ENCODE measurements at places on chromosomes 1 and 21. TPM values are rescaled to one million over a fixed set of nuclear protein-coding genes. Genes with fewer than 3 reads are reported as not detected.

The USP16 gene
- polyA plus RNA-seq = 41.6 TPM

The ANKRD34A gene
- 1.2 TPM for polyA plus RNA-seq

The PTAFR gene
- polyA plus RNA-seq = 2.5 TPM

The HOOK1 gene
- polyA plus RNA-seq = 2.1 TPM

The SLC45A3 gene
- polyA plus RNA-seq = 2.6 TPM

The MROH7 gene
- 5.0 TPM for polyA plus RNA-seq

The OLFML2B gene
- polyA plus RNA-seq = 149 TPM

The SYCP1 gene
- polyA plus RNA-seq = not detected

The CCDC17 gene
- polyA plus RNA-seq = 0.71 TPM

The IFNLR1 gene
- 0.15 TPM for polyA plus RNA-seq

The ACKR1 gene
- 2.0 TPM for polyA plus RNA-seq

The MIXL1 gene
- 0.39 TPM for polyA plus RNA-seq

The CYP4A11 gene
- not detected for polyA plus RNA-seq

The CD52 gene
- polyA plus RNA-seq = 1.1 TPM

The LIPI gene
- 0.24 TPM for polyA plus RNA-seq

The MAP1LC3C gene
- 10.2 TPM for polyA plus RNA-seq

The ALPL gene
- polyA plus RNA-seq = 2.1 TPM

The GSTM5 gene
- polyA plus RNA-seq = 22.0 TPM

The PDE9A gene
- 6.7 TPM for polyA plus RNA-seq

The C8B gene
- not detected for polyA plus RNA-seq

The PRKAA2 gene
- 29.9 TPM for polyA plus RNA-seq

The SPRR2E gene
- not detected for polyA plus RNA-seq

The OR2T33 gene
- not detected for polyA plus RNA-seq

The UBAP2L gene
- 96.8 TPM for polyA plus RNA-seq

The BGLAP gene
- 0.93 TPM for polyA plus RNA-seq

The NES gene
- 943 TPM for polyA plus RNA-seq

The CTH gene
- polyA plus RNA-seq = 2.0 TPM

The SMIM11 gene
- polyA plus RNA-seq = 3.8 TPM

The C1orf87 gene
- polyA plus RNA-seq = 0.69 TPM

The HIVEP3 gene
- polyA plus RNA-seq = 2.7 TPM

The TTLL7 gene
- 39.9 TPM for polyA plus RNA-seq

The UBE2U gene
- polyA plus RNA-seq = not detected

The CFAP107 gene
- 0.35 TPM for polyA plus RNA-seq

The TRABD2B gene
- 3.9 TPM for polyA plus RNA-seq

The SPATA21 gene
- polyA plus RNA-seq = not detected

The CHIT1 gene
- 1.0 TPM for polyA plus RNA-seq

The MANEAL gene
- polyA plus RNA-seq = 2.6 TPM

The CENPF gene
- 36.8 TPM for polyA plus RNA-seq

The ANGEL2 gene
- polyA plus RNA-seq = 22.1 TPM

The LCK gene
- polyA plus RNA-seq = 14.1 TPM

The FALEC gene
- polyA plus RNA-seq = 0.76 TPM

The FCMR gene
- polyA plus RNA-seq = 1.1 TPM

The HSD3B2 gene
- polyA plus RNA-seq = 0.14 TPM

The KCNC4 gene
- polyA plus RNA-seq = 6.0 TPM

The AMY1A gene
- not detected for polyA plus RNA-seq

The ATP6V1G3 gene
- not detected for polyA plus RNA-seq

The ST6GALNAC3 gene
- 8.5 TPM for polyA plus RNA-seq

The LCE6A gene
- not detected for polyA plus RNA-seq

The KIF14 gene
- 3.1 TPM for polyA plus RNA-seq

The TNNI3K gene
- polyA plus RNA-seq = 0.96 TPM

The KLHDC8A gene
- polyA plus RNA-seq = 0.38 TPM

The OR10J1 gene
- not detected for polyA plus RNA-seq

The NGF gene
- 2.9 TPM for polyA plus RNA-seq

The FCAMR gene
- not detected for polyA plus RNA-seq
